ENCODE measurements at places on chromosomes 7 and 10. TPM values are rescaled to one million over a fixed set of nuclear protein-coding genes. Genes with fewer than 3 reads are reported as not detected.

Gene FKBP6
- not detected for total RNA-seq

Gene DYDC2
- total RNA-seq, result not detected

Gene AUTS2
- total RNA-seq, result 0.75 TPM

Gene GLI3
- 2.2 TPM for total RNA-seq
